ENCODE measurements at places on chromosomes 16 and 17.

DNA sequence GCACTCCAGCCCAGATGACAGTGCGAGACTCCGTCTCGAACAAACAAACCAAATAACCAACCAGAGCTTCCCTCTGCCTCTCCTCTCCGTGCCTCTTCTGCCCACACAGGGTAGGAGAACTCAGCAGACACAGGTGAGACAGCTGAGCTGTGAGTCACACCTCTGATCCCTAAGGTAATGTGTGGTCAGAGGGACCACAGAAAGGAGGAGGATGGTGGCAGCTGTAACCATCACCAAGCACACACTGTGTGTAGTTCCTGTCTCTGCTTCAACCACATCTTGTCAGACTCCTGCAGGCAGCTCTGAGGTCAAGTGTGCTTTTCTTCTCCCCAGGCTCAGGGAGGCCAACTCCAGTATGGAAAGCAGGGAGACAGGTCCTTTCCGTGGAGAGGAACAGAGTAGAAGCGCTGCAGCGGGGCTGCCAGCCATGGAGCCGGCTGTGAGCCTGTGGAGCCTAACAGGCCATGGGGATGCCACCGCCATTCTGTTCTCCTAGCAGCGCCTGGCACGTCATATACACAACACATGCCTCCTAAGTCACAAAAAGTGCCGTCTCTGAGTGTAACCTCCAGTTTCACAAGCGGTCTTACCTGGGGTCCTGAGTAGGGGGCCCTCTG lies 7.1 kb downstream of the NUDT16L1 start:
- no peak for DNase-seq

- DNase-seq: no peak
These were observed 36.0 kb downstream of the OSBPL7 start for GRCh38 chr17:47785538-47786123.

DNA sequence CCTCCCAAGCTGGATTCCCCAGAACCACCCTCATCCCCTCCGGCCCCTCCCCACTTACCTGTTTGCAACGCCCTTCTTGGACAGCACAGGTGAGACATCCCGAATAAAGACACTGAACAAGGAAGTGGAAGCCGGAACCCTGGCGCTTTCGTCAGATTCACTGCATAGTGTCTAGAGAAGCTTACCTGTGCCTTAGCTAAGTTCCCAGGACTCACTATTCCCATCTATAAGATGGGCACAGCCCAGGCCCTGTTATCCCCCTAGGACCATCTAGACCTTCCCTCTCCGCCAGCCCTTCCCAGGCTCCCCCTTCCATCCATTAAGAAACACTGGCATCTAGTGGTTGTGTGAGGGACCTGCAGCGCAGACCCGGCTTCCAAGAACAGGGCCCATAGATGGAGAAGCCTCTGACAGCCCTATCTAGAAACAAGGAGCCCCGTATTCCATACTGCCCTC lies 26.9 kb upstream of the RPL38 start:
- no peak for DNase-seq

- no peak for DNase-seq
These were observed 38.9 kb downstream of the UBN1 start for GRCh38 chr16:4886151-4886550.

DNA sequence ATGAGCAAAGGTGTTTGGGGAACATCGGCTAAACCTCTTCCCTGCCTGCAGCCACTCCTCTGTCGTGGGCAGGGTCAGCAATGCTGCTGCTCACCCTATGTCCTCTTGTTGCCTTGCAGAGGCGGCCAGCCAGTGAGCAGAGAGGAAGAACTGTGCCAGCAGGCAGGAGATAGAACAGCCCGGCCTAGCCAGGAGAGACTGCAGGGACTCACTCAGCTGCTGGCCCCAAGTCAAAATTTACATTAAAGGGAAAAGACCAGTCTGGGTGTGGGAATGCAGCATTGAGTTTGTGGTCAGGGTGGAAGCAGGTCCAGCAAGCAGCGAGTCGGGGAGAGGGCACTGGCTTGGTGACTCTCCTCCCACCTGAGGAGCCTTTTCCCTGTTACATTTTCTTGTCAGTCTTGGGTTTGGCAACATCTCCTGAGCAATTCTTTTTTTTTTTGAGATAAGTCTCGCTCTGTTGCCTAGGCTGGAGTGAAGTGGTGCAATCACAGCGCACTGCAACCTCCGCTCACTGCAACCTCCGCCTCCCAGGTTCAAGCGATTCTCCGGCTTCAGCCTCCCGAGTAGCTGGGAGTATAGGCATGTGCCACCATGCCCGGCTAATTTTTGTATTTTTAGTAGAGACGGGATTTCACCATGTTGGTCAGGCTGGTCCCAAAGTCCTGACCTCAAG lies 22.7 kb downstream of the LIG3 start:
- DNase-seq: no peak

- DNase-seq: no peak
These were observed 189.9 kb downstream of the SEC14L1 start for GRCh38 chr17:77330602-77331081.

GRCh38 chr17:17725011-17725751 lies 43.9 kb downstream of the RAI1 start:
- no peak for DNase-seq

GRCh38 chr17:6365200-6365943 lies 69.5 kb downstream of the AIPL1 start:
- no peak for DNase-seq

- DNase-seq: no peak
These were observed 176.4 kb downstream of the MSI2 start for GRCh38 chr17:57432507-57433277.

DNA sequence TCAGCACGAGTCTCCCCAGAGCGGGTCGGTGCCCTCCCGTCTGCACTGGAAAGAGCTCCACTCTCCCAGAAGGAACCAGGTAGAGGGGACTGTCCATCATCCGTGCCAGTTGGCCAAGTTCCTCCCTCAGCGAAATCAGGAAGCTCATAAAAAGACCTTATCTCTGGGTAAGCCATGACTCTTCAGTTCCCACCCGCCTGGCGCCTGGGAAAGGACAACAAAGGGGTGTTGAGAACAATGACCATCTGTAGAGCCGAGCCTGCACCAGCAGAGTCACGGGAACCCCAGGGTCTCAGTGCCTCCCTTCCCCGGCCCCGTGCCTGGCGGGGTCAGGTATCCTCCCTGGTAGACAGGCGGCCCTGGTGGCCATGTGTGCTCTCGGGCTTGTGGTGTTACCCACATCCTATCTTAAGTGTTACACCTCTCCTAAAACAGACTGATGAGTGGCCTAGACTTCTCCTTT lies 190.7 kb downstream of the AXIN2 start:
- DNase-seq: no peak

DNA sequence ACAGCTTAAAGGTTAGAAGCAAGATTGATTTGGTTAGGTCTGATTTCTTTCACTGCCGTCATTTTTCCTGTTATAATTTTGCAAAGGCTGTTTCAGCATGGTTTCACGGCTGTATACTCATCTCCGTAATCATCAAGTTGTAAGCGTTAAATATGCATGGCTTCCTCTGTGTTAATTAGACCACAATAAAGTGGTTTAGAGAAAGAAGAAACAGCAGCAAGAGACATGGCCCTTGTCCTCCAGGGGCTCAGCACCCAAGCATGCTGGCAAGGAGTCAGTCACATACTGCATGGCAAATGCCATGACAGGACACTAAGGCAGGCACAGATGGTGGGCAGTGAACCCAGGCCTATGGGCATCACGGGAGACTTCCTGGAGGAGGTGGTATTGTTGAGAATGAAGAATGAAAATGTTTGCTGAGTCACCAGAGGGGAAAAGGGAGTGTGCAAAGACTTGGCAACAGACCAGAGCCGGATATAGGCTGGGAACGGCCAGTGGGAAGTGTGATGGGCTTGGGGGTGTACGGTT lies 61.4 kb upstream of the PLCG2 start:
- DNase-seq: no peak

DNA sequence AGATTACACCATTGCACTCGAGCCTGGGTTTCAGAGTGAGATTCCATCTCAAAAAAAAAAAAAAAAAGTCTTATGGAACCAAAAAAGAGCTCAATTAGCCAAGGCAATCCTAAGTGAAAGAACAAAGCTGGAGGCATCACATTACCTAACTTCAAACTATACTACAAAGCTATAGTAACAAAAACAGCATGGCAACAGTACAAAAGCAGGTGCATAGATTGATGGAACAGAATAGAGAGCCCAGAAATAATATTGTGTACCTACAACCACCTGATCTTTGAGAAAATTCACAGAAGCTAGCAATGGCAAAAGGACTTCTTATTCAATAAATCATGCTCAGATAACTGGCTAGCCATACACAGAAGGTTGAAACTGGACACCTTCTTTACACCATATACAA lies 24.7 kb upstream of the CCL2 start:
- DNase-seq: no peak

DNA sequence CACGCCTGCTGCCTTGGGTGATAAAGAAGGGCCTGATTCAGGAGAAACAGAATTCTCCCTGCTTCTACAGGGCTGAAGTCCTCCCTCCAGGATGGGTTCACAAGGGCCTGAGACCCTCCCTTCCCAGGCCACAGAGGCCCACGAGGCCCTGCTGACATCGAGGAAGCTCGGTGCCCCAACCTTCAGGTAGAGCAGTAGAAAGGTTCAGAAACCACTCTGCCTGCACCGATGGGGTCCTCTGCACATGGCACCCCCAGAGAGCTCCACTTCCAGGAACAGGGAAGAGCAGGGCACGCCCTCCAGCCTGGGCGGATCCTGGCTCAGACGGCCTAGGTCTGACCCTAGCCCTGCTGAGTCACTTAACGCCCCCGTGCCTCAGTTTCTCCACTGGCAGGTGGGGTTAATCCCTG lies 773 bp downstream of the CENPX start:
- DNase-seq: no peak

- DNase-seq: no peak
These were observed 60.9 kb downstream of the MYO18A start for GRCh38 chr17:29119265-29119664.

DNA sequence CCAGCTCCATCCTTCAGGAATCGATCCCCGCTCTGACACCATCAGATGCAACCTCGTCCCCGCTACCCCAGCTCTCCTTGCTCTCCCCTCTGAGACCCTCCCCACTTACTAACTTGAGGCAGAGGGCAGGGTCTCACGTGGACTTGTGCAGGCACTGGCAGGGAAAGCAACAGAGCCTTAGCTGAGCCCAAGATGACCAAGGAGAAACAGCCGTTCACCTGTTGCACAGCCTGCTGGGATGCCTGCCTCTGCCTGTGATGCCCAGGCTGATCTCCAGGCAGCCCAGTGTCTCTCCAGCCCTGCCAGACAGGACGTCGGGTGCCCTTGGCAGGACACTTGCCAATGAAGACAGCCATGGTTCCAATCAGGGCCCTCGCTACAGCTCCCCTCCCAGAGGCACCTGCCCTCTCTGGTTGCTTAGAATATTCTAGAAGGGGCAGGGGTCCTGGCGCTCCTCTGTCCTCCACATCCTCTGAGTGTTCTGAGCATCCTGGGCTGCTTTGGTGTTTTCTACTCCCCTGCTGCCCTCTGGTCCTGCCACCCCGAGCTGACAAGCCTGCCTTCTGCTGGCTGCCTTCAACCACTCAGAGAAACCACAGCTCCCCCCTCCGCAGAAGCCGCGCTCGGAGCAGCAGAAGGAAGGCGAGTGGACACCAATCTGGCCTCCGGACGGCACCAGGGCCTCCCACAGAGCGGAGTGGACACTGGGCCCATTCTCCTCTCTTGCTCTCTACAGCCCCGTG lies 6.7 kb downstream of the CEP295NL start:
- no peak for DNase-seq

- DNase-seq: no peak
These were observed 14.4 kb downstream of the SDR42E1 start for GRCh38 chr16:81996664-81997509.

DNA sequence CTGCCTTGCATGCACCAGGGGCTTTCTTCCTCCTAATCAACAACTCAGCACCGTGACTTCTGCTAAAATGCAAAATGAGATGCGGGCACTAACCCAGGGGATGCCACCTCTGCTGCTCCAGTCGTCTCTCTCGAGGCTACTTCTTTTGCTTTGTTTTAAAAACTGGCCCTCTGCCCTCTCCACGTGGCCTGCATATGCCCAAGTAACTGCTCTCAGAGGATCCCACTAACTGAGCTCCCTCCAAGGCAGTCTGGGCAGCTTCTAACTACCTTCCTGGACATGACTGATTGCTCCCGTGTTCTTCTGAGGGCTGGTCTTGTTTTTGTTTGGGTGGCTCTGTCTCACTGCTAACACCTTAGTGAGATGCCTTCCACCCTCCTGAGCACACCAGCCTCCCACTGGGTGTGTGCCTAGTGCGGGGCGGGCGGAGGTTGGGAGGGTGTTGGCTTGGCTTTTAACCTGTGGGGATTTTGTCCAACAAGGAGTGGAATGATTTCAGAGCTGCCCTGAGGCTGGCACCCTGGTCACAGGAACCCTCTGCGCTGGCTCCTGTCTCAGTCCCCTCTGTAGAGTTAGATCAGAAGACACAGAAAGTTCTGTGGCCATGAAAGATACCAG lies 8.9 kb upstream of the LGALS9 start:
- DNase-seq: no peak

DNA sequence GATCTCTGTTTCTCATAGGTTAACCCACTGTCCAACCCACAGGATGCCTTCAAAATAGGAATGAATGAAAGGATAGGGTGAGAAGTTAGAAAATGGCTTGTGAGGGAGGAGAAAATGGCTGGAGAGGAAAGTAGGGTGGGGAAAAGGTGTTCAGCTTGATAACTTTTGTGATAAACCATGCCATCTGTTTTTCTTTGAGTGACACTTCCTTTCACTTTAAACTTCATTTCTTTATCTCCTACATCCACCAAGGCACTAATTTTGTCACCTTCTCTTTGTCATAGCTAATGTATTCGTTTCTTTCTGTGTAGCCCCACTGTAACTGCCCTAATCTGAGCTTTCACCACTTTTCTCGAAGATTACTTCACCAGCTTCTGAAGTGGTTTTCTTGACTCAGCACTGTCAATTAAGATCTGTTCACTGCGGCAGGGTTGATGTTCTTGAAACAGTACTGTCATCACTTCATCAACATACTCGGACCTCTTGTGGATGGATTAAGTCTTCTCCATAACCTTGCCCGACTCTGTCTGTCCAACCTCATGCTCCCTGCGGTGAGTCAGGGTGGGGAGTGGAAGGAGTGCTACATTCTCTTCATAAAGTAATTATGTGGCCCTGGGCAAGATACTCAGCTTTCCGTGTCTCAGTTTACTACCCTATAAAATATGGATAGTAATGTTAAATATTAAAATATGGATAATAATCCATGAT lies 5.5 kb upstream of the KRT10 start:
- no peak for DNase-seq

GRCh38 chr17:155576-155975 lies 18.2 kb downstream of the SCGB1C2 start:
- no peak for DNase-seq

DNA sequence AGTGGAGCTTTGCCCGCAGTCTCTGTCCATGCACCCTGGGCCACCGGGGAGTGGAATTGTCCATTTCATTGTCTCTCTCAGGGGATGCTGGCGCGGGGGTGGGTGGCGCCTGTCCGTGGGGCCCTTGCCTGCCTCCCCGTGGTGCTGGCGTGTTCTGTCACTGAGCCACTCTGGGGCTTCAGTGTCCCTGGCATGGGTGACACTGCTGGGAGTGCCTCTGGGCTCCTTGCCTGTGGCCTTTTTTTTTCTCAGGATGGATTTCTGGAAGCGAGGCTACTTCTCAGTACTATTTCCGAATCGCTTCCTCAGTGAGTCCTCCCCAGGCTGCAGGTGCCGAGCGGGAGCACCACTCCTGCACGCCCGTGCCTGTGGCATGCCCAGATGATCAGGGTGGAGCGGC lies 55.0 kb downstream of the PDPK1 start:
- DNase-seq: no peak

GRCh38 chr16:76943921-76944320 lies 247.1 kb upstream of the MON1B start:
- DNase-seq: no peak
